ENCODE measurements at places on chromosomes 6 and 20.

GRCh38 chr6:21771626-21772320 is 178.2 kb downstream of the SOX4 start:
- no peak overlapping the region for H3K27ac ChIP-seq
- H3K4me1 ChIP-seq, result no peaks in the 10 kb centered on the region
- H3K36me3 ChIP-seq, result no peaks in the 10 kb centered on the region
- H3K4me3 ChIP-seq, result no peak overlapping the region

- no peak for DNase-seq
- H3K4me1 ChIP-seq, result no peaks in the 10 kb centered on the region
- H3K27ac ChIP-seq, result no peak overlapping the region
- no peaks in the 10 kb centered on the region for H3K36me3 ChIP-seq
These were observed 576.1 kb upstream of the MARCKS start for GRCh38 chr6:113281014-113281413.

DNA sequence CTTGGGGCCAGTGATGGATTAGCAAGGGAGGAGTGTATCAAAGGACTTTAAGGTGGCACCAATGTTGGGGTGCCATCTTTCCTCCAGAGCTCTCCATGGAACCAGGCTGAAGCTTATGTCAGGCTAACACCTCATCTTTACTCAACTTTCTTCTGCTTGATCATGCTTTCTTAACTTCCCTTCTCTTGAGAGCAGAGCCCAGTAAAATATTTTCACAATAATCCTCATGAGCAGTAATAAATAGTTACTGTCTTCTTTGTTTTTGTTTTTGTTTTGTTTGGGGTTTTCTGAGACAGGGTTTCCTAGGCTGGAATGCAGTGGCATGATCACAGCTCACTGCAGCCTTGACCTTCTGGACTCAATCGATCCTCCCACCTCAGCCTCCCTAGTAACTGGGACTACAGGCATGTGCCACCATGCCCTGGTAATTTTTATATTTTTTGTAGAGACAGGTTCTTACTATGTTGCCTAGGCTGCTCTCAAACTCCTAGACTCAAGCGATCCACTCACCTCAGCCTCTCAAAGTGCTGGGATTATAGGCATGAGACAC is 127.9 kb upstream of the TOP1 start:
- DNase-seq, result no peak
- H3K4me3 ChIP-seq, result no peak overlapping the region
- H3K4me1 ChIP-seq, result no peaks in the 10 kb centered on the region
- H3K27ac ChIP-seq, result no peak overlapping the region
- H3K36me3 ChIP-seq, result no peaks in the 10 kb centered on the region

GRCh38 chr6:33950891-33951889 is 147.4 kb upstream of the MLN start:
- H3K4me3 ChIP-seq, result no peak overlapping the region
- H3K27me3 ChIP-seq, result no peaks in the 10 kb centered on the region
- no peaks in the 10 kb centered on the region for H3K36me3 ChIP-seq
- no peaks in the 10 kb centered on the region for H3K4me1 ChIP-seq
- no peak for DNase-seq

DNA sequence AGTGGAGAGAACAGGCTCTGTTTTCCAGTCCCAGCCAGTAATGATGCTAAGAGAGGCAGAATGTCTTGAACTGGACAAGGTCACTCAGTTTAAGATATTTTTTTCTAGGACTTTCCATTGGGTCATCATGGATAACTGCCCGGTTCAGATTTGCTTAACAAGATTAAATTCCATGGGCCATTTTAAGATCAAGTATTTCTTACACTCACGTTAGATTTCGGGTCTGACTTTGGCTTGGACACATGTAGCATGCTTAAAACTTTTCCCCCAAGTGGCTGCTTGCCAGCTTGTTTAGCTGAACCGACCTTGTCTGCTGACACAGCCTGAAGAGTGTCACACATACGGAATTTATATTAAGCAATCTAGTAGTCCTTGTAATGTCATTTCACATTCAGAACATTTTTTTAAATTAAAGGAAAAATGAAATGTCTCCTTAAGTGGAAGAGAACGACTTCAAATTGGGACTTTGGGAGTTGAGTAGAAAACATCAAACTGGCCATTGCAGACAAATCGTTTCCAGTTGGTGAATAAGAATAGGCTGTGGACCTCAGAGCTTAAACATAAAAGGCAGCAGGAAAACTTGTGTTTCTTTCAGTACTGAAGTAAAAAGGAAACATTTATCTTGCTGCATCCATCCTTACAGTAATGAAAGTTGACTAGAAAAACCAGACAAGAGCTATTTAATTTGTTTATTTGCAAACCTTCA is 29.0 kb downstream of the ARMC2 start:
- H3K4me1 ChIP-seq, result no peaks in the 10 kb centered on the region
- peak; percentile 95 for DNase-seq
- no peaks in the 10 kb centered on the region for H3K27me3 ChIP-seq
- H3K36me3 ChIP-seq, result no peaks in the 10 kb centered on the region

DNA sequence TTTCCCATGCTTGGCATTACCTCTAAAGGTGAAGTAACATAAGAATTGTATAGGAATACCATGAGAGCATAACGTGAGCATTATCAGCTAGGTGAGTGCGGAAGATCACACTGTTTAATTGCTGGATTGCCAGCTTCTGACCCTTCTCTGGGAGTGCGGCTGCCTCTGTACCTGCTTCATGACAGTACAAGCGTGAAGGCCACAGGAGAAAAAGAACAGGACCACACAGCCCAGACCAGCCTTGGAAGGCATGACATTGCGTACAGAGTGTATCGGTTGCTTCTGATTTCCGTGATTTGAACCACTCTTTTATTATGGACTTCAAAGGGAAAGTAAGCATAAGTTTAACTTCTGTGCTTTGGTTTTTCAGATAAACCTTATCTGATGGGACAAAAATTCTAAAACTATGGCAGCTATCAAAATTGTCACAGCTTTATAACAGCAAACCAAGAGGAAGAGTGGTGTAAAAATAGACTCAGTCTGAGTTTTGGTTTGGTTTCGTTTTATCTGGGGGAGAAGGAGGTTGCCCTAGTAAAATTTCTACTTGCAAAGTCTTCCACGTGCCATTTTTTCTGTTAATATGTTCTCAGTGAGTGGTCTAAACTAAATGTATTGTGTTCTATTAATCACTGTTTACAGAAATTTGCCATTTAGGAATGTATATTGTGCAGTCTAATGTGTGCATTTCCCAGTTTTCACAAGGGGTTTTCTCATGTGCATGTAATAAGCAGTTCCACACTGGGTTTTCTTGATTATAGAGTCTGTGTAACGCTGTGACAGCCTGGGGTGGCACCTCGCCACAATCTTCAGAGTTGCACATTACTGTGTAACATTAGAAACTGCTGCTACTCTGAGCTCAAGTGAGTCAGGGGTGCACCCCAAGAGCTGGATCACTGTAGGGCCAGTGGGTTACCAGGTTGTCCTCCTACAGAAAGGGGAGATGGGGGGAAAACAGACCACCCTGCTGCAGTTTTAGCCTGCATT is 97.3 kb downstream of the RPP40 start:
- no peak for DNase-seq
- no peak overlapping the region for H3K4me3 ChIP-seq
- H3K27ac ChIP-seq, result no peak overlapping the region
- no peaks in the 10 kb centered on the region for H3K36me3 ChIP-seq
- H3K27me3 ChIP-seq, result no peaks in the 10 kb centered on the region

DNA sequence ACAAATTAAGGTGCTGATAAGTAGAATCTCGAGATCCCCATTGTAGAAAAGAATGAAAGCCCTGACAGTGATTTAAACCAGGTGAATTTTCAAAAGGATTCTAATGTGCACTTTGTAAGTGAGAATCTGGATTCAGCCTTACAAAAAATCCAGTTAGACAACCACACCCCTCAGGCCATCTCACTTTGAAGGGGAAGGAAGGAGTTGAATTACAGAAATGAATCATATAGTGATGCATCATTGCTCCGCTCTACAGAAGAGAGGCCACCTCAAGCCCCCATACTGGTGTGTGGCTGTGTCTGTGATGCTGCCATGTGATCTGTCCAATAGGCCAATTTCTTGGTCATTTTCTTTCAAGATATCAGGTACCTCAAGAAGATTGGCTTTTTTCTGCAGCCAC is 85.5 kb upstream of the NT5E start:
- no peaks in the 10 kb centered on the region for H3K27me3 ChIP-seq
- H3K36me3 ChIP-seq, result no peaks in the 10 kb centered on the region
- H3K4me3 ChIP-seq, result no peak overlapping the region
- no peak for DNase-seq
- H3K4me1 ChIP-seq, result no peaks in the 10 kb centered on the region

DNA sequence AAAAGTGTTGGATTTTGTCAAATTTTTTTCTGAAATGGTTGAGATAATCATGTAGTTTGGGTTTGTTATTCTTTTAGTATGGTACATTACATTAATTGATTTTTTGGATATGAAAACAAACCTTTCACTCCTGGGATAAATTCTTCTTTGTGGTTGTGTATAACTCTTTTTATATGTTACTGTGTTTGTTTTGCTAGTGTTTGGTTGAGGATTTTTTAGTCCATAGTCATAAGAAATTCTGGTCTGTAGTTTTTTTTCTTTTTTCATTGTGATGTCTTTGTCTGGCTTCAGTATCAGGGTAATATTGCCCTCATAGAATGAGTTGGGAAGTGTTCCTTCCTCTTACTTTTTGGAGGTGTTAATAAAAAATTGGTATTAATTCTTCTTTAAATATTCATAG is 122.2 kb upstream of the ATXN1 start:
- no peaks in the 10 kb centered on the region for H3K4me1 ChIP-seq
- H3K36me3 ChIP-seq, result no peaks in the 10 kb centered on the region
- no peak overlapping the region for H3K4me3 ChIP-seq
- H3K27me3 ChIP-seq, result no peaks in the 10 kb centered on the region

DNA sequence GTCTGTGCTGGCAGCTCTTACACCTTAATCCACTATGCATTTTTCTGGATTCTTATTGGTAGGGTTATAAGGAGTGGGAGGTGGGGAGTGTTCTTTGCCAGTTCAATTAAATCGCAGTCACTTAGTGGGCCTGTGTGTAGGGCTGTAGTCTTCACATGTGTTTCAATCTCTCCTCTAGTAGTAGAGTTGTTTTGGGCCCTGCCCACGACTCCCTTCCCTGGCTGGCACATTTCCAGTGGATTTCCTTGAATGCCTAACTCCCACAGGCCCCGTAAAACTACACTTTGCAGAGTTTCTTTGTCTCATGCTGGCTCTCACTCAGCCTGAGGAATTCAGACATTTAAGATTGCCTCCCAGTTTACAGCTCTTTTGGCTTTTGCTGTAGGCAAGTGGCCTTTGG is 414.0 kb upstream of the OPRM1 start:
- no peaks in the 10 kb centered on the region for H3K27me3 ChIP-seq
- H3K4me3 ChIP-seq, result no peak overlapping the region
- DNase-seq, result no peak
- H3K36me3 ChIP-seq, result no peaks in the 10 kb centered on the region
- no peaks in the 10 kb centered on the region for H3K4me1 ChIP-seq

DNA sequence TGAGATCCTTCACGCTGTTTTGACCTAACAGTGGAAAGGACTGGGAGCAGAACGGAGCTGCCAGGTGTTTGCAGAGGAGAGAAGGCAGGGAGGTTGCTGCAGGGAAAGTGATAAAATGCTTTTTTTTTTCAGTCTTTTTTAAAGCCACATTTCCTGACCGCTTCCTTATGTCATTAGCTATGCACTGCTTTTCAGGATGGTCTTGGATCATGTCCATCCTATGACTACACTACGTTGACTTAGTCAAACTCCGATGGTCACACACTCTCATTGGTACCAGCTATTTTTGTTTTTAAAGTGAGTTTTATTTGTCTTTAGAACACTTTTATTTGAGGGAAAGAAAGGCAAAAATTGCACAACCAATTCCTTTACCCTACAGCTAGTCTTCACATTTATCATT is 89.2 kb upstream of the EXOC2 start:
- H3K27me3 ChIP-seq, result no peaks in the 10 kb centered on the region
- no peaks in the 10 kb centered on the region for H3K4me1 ChIP-seq
- H3K27ac ChIP-seq, result no peak overlapping the region
- no peak for DNase-seq

DNA sequence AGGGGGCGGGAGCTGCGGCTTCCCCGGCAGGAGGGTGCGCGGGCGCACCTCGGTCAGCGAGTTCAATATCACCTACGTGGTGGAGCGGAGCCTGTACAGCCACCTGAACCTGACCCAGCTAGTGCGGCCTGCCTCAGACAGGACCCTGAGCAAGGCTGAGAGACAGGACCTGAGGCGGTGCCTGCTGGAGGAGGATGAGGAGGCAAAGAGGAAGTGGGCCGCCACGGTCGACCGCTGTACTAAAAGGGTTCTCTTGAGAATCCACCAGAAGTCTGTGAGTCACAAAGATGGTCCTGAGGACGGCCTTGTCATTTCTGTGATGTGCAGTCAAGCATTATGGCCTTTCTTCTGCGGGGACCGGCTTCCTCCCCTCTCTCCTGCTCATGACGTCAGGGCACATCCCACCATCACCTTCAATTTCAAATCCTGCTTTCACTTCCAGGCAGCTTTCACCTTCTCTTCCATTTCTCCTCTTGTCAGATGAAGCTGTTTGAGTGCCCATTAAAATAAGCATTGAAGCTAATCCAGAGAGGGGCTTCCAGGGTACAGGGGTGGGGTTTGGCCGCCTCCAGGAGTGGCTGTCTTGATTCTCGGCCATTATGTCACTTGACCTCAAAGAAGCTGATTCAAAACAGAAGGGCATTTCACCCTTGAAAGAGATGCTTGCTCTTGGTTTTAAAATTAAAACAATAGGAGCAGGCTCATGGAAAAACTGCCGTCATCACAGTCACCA is 177.6 kb downstream of the SASH1 start:
- H3K4me1 ChIP-seq, result no peaks in the 10 kb centered on the region
- H3K27ac ChIP-seq, result peak overlapping the region; percentile 66
- no peak for DNase-seq
- H3K27me3 ChIP-seq, result no peaks in the 10 kb centered on the region
- H3K36me3 ChIP-seq, result peaks cover 13% of the 10 kb centered on the region
- H3K4me3 ChIP-seq, result no peak overlapping the region

DNA sequence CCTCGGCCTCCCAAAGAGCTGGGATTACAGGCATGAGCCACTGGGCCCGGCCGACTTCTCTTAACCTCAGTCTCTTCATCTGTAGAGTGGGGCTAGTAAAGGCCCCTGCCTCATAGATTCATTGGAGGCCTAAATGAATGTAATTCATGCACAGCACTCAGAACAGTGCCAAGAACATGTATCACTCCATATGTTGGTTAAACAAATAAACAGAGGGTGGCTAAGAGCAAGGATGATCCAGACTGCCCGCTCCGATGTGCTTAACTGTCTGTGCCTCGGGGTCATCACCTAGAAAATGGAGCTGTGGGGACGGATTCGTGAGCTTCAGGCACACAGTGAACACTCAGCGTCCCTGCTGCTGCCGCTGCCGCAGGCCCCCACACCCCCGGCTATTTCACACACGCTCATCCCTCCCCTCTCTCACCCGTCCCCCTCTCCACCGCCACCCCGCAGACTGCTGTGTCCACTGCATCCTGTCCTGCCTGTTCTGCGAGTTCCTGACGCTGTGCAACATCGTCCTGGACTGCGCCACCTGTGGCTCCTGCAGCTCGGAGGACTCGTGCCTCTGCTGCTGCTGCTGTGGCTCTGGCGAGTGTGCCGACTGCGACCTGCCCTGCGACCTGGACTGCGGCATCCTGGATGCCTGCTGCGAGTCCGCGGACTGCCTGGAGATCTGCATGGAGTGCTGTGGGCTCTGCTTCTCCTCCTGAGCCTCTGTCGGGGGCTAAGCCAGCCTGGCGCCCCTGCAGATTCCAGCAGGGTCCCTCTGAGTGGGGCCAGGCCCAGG is 14.8 kb downstream of the MDFI start:
- H3K4me3 ChIP-seq, result no peak overlapping the region
- no peaks in the 10 kb centered on the region for H3K27me3 ChIP-seq
- no peak overlapping the region for H3K27ac ChIP-seq
- DNase-seq, result no peak

All from right atrium auricular region (tissue), 2 donors.